ENCODE measurements at places on chromosomes 11 and 22.

DNA sequence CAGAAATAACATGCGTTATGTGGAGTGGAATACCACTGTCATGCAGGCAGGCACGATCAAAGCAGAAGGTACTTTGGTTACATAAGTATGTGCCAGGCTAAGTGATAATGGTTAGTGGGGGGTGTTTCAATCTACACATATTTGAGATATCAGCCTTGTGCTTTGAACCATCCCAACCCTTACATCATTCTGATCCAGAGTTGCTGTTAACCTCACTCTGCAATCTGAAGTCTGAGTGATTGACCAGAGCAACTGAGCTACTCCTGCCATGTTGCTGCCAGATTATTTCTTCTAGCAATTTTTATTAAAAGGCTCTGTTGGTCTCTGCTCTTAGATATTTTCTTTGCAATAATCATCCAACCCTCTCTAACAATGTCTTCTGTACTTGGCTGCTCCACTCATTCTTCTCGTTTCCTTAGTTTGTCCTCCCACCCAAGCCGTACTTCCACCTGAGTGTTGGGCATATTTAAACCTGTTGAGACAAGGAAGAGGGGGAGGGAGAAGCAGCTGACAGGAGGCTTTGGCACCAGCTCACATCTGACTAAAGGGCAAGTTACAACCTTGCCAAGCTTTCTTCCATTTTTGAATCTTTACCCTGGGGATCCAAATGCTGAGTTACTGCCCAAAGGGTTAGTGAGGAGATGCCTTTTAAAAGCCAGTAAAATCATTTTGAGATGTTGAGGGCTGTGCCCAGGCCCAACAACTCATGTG is 114.1 kb upstream of the SESN3 start:
- no peak for DNase-seq

- no peak for DNase-seq
Observed at GRCh38 chr11:34271727-34272126, 86.1 kb downstream of the ABTB2 start.

- DNase-seq = no peak
Observed at GRCh38 chr22:48104766-48105165, 1342.3 kb downstream of the TBC1D22A start.

- peak; percentile 92 for DNase-seq
Observed at GRCh38 chr11:2703363-2704141, 3.8 kb upstream of the KCNQ1OT1 start.

DNA sequence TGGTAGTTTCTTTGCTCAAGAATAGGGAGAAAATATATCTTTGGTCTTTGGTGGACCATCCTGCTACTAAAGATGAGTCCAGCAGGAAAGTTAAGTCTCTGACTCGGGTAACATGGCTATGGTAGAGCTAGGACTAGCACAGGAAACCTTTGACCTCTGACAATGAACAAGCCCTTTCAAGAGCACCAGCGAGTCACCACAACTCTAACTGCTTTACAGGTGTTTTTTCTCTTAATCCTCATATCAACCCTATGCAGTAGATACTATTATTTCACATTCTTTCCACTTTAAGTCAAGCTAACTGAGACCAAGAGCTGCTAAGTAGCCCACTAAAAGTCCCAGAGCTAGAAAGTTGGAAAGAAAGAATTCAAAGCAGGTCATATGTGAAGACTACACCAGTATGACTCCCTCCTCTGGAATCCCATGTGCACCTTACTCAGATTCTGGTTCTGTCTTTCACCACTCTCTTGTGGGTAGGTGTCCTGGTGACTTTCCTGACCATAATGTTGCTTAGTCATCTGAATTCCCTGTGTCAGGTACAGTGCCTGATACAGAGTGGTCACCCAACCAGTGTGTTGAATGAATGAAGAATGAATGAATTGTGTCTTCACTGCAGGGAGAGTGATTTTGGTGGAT is 53.8 kb upstream of the ME3 start:
- DNase-seq = no peak

GRCh38 chr22:43861529-43861928 is 784 bp downstream of the SULT4A1 start:
- DNase-seq = no peak

GRCh38 chr11:7597620-7598019 is 75.7 kb downstream of the CYB5R2 start:
- DNase-seq = no peak

GRCh38 chr22:31579835-31580242 is 82.2 kb downstream of the PISD start:
- no peak for DNase-seq

DNA sequence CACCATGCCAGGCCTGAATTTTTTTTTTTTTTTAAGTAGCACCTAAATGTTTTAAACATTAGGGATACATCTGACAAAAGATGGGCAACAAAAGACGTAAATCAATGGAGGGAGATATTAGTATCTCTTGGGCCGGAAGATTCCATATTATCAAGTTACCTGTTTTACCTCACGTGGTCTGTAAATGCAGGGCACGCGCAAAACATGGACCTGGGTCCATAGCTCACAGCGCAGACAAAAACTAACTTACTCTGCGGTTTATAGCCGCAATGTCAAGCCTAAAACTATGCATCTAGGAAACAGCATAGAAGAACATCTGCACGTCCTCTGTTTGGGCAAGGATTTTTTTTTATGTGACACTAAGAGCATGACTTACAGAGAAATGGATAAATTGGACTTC is 31.5 kb upstream of the PANX2 start:
- DNase-seq = no peak

DNA sequence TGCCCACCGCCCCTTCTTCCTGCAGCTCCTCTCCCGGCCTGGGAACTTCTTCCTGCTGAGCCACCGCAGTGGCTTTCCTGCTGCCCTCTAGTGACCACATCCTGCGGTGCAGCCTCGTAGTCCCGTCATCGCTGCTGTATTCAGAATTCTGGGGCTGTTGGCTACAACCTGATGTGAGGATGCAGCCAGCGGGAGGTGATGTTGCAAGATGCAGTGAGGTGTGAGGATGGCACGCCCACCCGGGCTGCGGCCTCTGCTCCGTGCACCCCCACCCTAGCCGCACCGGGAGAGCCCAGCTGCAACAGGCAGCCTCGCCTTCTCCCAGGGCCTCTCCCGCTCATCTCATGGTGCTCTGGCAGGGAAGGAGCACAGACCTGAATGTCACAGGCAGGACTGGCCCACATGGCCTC is 10.1 kb downstream of the CHST1 start:
- DNase-seq = peak; percentile 65

DNA sequence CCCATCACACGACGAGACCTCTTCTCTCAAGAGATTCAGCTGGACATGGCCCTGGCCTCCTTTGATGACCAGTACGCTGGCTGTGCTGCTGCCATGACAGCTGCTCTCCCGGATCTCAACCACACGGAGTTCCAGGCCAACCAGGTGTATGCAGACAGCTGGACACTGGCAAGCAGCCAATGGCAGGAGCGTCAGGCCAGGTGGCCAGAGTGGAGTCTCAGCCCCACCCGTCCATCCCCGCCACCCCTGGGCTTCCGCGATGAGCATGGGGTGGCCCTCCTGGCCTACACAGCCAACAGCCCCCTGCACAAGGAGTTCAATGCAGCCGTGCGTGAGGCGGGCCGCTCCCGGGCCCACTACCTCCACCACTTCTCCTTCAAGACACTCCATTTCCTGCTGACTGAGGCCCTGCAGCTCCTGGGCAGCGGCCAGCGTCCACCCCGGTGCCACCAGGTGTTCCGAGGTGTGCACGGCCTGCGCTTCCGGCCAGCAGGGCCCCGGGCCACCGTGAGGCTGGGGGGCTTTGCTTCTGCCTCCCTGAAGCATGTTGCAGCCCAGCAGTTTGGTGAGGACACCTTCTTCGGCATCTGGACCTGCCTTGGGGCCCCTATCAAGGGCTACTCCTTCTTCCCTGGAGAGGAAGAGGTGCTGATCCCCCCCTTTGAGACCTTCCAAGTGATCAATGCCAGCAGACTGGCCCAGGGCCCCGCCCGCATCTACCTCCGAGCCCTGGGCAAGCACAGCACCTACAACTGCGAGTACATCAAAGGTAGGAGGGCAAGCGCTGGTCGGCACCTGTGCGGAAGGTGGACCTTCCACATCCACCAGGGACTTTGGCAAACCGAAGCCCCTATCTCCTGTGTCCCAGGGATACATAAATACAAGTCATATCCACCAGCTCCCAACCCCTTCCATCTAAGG is 11.3 kb downstream of the CHRNA10 start:
- no peak for DNase-seq

DNA sequence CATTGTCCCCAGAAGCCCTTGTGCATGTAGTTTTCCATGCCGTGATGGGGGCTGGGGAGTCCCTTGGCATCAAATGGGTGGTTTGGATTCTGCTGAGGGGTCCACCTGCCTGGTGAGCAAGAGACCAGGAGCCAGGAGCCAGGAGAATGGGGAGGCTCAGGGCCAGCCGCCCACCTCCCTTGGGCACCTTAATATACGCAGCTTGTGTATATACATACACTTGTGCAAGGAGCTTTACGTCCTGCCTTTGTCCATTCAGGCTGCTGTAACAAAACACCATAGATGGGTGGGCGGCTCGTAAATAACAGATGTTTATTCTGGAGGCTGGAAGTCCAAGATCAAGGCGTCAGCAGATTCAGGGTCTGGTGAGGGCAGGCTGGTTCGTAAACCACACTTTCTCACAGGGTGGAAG is 62.5 kb downstream of the SMIM38 start:
- no peak for DNase-seq

- no peak for DNase-seq
Observed at GRCh38 chr11:118343981-118344515, at the start of gene CD3G. Gene CD3G, plus strand, starts transcription at chr11:118344344. Its CDS starts 80 bp downstream, at chr11:118344424.

GRCh38 chr11:62487738-62488551 is 58.7 kb downstream of the AHNAK start:
- DNase-seq = no peak

DNA sequence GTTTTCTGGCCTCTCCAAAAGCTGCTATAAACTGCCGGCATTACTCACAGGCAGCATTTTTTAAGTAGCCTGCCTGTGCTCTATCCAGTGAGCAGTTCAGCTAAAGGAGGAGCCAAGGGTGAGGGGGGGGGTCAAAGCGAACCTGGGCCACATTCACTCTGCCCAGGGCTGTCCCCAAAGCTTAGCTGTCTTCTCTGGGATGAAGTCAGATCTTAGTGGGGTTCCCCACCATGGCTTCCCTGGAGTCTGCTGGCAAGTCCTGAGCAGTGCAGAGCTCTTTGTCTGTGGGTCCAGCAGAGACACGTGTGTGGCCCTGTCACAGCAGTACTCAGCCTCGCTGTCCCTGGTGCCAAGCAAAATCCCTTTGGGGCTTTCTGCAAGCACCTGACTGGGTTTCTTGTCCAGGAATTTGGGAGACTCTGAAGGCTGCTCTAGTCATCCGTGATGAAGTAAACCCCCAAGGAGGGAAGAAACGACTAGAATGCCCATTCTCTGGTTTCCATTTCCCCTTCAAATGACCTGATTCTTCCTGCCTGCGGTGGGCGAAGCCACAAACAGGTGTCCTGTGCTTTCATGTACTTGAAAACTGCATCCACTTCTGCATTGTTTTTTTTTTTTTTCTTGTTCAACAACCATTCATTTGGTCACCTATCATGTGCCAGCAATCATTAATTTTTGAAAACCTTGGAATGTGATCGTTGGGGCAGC is 2.6 kb downstream of the KCNJ5 start:
- DNase-seq = no peak

- DNase-seq = no peak
Observed at GRCh38 chr11:22674470-22675439, 8.3 kb downstream of the GAS2 start.

DNA sequence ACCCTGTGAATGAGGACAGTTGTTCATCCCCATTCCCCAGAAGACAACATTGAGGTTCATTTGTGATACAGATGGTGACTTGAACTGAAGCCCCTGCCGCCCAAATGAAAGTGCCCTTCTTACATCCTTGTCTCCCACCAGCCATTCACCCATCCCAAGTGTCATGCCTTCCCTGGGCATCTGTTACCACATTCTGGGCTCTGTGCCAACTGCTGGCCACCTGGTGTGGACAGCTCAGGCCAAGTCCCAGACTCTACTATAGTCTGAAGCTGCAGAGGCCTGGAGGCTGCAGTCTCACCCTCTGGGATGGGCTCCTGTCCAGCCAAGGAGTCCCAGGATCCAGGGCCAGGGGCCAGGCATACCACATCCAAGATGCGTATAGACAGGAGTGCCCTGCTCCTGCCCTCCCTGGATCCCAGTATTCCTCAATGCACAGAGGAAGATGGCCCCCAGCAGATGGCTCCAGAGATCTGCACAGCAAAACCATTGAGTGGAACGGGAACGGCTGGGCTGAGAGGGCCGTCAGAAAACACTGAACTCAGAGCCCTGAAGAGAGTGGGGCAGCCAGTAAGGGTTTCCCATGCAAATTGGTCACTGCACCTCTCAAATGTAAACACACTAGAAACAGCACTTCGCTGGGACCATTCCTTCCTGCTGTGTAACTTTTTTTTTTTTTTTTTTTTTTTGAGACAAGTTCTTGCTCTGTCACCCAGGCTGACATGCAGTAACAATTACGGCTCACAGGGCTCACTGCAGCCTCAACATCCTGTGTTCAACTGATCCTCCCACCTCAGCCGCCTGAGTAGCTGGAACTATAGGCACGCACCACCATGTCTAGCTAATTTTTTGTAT is 22.8 kb downstream of the ARRB1 start:
- DNase-seq = peak; percentile 93

DNA sequence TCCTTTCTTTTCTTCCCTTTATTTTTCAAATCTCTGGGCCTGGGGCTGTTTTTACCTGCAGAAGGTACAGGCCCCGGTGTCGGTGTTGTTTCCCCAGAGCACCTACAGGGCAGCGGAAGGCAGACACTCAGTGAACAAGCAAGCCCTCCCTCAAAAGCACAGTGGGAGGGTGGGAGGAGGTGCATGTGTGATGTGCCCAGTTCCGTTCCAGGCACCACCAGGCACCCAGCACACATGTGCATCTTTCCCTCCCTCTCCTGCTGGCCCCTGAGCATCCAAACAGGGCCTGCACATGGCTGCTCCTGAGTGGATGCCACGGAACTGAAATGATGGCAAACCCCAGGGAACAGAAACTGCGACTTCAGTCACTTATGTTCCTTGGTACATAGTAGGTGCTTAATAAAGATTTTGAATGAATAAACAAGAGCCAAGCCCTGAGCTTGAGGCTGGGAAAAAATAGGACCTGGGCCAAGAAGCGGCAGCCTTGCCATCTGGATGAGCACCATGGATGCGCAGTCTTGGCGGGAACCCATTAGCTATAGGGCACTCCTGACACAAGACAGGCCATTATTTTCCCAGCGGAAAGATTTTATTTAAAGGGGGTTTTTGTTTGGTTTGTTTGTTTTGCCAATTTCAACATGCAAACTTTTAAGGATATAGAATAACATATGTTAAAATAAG is 47.8 kb downstream of the ARRB1 start:
- no peak for DNase-seq

DNA sequence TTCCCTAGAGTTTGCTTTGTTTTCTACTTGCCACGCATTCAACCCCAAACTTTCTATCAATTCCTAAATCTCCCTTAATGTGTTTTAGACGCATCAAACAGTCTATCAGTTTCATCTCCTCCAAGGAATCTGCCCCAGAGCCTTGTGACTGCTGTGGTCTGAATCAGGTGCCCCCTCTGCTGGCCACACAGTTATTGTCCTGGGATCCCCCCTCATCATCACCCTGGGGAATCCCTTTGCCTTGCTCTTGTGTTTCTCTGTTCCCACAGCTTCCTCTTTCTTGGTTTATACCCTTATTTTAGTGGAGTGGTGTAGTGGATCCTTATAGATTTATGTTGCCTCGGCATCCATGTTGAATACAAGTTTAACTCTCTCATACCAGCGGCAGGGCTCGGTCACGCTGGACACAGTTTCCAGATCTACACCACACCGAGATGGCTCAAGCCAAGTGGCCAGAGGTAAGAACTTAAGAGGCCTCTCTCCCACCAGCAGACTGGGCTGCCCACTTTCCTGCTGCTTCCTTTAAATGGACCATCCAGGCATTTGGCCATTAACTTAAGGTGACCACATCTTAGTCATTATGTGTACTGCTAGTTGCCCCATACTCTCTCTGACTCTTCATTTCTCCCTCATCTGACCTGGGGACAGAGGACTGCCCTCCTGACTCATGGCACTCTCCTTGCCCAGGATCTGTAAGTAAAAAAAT is 8.2 kb downstream of the UPB1 start:
- peak; percentile 96 for DNase-seq

All from NB4 (cell line).